Astrocyte (in vitro differentiated cells and primary cell): ENCODE measurements at places on chromosomes 12 and 14. TPM values are rescaled to one million over a fixed set of nuclear protein-coding genes. Genes with fewer than 3 reads are reported as not detected.
A peak's percentile ranks its signal among the peaks of the same experiment; 100 is the strongest.

DNA sequence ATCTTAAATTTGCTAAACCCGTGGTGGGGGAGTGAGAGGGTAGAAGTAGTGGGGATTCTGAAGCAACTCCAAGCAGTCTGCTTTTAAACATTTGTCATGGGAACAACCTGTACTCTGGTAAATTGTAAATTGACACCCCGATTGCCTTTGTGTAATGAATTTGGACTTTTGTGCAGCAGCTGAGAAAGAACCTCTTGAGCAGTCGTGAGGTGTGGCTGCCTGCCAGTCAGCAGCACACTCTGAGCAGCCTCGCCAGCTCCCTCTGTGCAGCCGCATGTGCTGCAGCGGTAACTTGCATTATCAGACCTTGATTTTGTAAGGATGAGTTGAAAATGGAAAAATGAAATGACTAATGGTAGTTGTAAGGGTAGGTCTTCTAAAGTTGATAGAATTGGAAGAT lies 74.3 kb downstream of the SUSD6 start:
- DNase-seq = peak; percentile 66

DNA sequence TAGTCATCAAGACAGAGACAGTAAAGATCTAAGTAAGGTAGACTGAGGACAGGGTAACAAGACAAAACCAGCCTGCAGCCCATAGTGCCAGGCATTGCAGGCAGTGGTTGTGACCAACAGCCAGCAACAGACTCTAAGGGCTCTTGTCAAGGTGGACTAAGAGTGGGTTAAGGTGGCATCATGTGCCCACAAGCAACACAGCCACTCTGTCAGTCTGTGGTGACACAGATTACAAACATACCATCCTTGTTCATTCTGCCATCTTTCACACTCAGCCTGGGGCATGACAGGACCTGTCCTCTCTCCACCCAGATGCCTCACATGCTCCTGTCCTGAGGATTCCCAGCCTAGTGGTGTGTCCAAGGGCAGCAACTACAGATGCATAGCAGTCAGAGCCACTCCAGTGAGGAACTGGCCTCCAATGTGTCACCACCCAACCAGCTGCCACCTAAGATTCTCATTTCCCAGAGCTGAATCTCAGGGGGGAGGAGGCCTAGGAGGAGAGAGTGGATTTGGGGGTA lies 28.3 kb downstream of the VDR start:
- DNase-seq = no peak

DNA sequence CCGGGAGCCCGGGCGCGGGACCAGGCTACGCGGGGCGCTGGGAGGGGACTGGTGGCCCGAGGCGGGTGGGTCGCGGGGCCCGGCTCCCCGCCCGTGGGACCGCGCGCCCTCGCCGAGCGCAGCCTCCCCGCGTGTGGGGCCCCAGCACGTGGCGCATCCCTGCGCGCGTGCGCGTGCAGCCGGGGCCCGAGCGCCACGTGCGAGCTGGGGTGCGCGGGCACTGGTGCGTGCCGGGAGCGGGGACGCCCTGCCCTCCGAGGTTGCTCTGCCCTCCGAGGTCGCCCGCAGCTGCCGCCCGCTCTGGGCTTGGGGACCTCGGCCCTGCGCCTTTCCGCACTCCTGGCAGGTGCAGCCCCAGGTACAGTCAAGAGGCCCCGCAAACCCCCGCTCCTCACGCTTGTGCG lies 365 bp upstream of the CCDC88C start:
- DNase-seq = no peak

- no peak for DNase-seq
These were observed 68.5 kb upstream of the FUT8 start for GRCh38 chr14:65344011-65344410.

DNA sequence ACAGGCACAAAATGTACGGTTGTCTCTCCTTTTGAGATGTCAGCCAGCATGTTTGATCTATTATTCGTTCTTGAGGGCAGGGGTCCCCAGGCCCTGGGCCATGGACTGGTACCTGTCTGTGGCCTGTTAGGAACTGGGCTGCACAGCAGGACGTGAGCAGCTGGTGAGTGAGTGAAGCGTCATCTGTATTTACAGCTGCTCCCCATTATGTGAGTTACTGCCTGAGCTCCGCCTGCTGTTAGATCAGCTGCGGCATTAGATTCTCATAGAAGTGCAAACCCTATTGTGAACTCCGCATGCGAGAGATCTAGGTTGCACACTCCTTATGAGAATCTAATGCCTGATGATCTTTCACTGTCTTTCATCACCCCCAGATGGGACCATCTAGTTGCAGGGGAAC lies 41.4 kb upstream of the SCN8A start:
- no peak for DNase-seq

- DNase-seq = no peak
These were observed 566.1 kb downstream of the BCL11B start for GRCh38 chr14:98705871-98706300.

GRCh38 chr14:92383805-92384204 lies 60.8 kb downstream of the SLC24A4 start:
- no peak for DNase-seq

DNA sequence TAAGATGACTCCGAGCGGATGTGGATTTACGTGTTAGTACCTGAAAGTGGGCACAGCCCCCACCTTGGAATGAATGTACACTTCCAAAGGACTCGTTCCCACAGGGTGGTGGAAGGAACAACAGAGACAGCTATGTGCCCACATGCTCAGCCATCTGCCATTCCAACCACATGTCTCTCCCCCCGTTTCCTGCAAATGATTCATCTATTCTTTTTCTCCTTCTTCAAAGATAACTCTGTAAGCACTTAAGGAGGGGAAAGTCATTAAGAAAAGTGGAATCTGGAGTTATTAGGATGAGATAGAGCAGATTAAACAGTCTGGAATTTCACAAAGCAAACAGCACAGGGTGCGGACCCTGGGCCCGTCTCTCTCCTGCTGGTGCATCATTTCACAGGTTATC lies 18.5 kb upstream of the DUSP6 start:
- DNase-seq = peak; percentile 97

DNA sequence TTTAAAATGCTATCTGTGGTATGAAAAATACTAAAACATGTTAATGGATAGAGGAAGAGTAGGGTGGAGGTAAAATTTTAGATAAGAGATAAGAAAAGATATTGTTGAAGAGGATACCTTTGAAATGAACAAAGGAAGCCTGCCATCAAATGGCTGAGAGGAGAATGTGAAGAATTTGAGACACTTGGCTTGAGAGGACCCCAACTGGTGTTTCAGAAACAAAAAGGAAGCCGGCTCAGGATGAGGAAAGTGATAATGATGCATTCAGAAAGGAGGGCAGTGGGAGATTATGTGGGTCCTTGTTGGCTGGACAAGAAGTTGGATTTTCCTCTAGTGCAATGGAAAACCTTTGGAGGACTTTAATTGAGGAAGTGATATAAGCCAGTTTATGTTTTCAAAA lies 264.4 kb downstream of the DUSP6 start:
- no peak for DNase-seq

GRCh38 chr12:6336889-6337853 lies 4.7 kb downstream of the TNFRSF1A start:
- DNase-seq = no peak

DNA sequence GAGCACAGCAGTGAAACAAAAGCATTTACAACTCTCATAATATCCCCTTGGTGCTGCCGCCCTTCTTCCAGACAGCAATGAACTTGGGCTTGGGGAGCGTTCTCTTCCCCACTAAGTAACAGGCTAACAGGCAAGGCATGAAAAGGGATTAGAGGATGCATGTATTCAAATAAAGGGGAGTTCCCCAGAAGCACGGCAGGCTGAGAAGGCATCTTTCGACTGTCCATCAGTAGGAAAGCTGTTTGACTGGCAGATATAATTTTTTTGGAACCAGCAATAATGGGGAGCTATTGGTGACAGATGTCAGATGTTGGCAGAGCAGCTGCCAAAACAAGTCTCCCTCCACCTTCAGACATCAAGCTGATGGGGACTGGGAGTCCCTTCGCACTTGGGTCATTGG lies 9.2 kb upstream of the TIGAR start:
- DNase-seq = no peak

- DNase-seq = no peak
These were observed 732 bp downstream of the ZNF664 start for GRCh38 chr12:123973552-123974341.

DNA sequence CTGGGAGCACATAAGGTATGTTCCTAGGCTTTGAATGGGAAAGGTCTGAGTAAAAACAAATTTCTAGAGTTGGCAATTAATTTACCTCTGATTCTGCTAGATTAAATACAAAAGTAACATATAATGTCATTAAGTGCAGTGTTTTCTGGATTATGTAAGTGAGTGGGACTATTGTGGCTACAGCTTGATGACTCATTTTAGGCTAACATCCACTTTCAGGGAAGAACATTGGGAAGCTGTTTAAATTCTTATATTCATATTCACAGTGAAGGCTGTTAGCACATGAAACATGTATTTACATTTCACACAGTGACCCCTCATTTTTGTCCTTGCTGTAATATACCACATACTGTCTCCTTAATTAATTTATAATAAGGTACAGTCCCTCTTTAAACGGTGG lies 13.2 kb upstream of the BMAL2 start:
- peak; percentile 77 for DNase-seq

The ABCC9 gene
- total RNA-seq = 0.36 and 0.41 TPM in 2 replicates

The CMTM5 gene
- not detected in 2 replicates for total RNA-seq

The OR4M1 gene
- not detected in 2 replicates for total RNA-seq

The CD163L1 gene
- total RNA-seq = 1.3 and 1.6 TPM in 2 replicates

The LRRK2 gene
- 0.02 TPM in 1 of 2 replicates, not detected in the other for total RNA-seq

The TSPAN19 gene
- total RNA-seq = not detected in 2 replicates

The MYO1A gene
- 0.34 TPM in 1 of 2 replicates, not detected in the other for total RNA-seq

The ENO2 gene
- 46.4 and 47.7 TPM in 2 replicates for total RNA-seq

The ZCCHC8 gene
- total RNA-seq = 23.8 and 25.3 TPM in 2 replicates

The NGDN gene
- total RNA-seq = 28.6 and 31.2 TPM in 2 replicates

The PLEKHH1 gene
- 2.3 and 3.3 TPM in 2 replicates for total RNA-seq
